Lower lobe of right lung (tissue), 2 donors: ENCODE measurements at places on chromosomes 4 and X. TPM values are rescaled to one million over a fixed set of nuclear protein-coding genes. Genes with fewer than 3 reads are reported as not detected.

DNA sequence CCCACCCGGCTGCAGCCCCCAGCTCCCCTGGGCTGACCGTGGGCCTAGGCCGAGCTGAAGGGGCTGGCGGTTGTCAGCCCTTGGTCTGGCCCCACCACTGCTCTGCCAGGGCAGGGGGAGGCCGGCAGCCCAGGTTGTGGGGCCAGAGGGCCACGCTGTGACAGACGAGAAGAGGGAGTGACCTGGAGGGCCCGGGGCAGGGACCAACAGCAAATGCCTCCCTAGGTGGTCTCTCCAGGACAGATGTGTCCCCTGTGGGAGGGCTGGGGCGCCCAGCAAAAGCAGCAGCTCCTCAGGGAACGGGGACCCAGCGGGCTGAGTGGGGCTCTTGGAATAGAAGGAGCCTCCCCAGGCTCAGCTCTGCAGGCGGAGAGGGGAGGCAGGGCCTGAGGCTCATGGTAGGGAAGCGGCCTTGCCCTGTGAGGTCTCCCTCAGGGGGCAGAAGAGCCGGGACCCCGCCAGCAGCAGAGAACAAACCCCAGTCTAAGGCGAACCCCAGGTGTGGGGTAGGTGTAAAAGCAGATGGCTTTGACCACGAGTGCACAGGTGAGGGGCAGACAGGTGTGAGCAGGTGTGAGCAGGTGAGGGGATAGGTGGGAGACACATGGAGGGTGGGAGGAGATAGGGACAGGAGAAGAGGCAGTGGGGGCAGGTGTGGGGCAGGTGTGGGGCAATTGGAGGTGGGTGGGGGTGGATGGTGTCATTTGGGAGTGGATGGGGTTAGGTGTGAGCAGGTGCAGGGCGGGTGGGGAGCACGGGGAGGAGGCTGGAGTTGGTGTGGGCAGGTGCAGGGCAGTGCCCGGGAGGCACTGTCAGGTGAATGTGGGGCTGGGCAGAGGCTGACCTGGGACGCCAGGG, 34.1 kb upstream of the SPON2 start:
- DNase-seq: peak; percentile 35

DNA sequence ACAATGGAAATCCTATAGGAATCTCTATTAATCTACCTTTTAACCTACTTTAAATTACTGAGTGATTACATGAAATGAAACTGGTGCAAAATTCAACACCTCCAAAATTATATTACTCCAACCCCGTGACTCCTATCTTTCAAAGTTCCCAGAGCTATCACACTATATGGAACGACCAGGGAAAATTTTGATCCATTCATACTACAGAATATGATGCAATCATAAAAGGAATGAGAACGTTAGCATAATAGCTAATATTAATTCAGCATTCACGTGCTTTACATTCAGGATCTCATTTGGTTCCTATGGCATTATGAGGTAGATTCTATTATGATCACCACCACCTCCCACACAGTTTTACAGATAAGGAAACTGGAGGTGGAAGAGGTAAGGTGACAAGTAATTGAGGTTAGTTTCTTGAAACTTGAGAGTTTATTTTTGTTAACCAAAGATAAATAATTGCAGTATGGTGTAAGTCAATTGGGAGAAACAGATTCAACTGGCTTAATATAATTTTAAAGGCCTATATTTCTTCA, 29.4 kb upstream of the INTS6L start:
- no peak for DNase-seq

- DNase-seq: no peak
These were observed 507.9 kb downstream of the SMARCA1 start for GRCh38 chrX:129015381-129015780.

DNA sequence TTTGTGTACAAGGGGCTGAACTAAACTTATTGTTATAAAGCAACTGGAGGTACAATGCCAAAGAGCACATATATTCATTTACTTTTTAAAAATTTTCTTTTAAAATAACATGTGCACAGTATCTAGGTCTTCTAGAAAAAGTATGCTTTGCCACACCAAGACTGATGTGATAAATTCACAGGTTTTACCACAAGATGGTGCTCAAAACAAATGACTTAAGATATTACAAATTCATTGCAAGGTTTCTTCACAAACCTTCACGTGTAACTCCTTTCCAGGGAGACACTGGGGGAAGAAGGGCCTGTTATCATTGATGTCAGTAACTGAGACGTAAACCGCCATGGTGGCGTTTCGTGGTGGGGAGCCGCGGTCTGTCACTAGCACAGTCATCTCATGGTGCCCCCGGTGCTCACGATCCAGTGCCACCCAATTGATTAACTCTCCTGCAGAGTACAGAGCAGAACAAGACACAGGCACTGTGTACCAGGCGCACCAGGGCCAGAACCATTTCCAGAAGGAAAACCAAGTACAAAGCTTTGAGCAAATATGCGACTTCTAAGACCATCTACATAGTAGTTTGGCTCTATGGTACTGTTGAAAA, 162.2 kb downstream of the DCHS2 start:
- no peak for DNase-seq

- DNase-seq: no peak
These were observed 19.6 kb downstream of the NKX3-2 start for GRCh38 chr4:13524504-13525243.

GRCh38 chr4:26887143-26887542, 26.5 kb downstream of the STIM2 start:
- DNase-seq: no peak

- no peak for DNase-seq
These were observed 322.4 kb upstream of the CPEB2 start for GRCh38 chr4:14679906-14680305.

DNA sequence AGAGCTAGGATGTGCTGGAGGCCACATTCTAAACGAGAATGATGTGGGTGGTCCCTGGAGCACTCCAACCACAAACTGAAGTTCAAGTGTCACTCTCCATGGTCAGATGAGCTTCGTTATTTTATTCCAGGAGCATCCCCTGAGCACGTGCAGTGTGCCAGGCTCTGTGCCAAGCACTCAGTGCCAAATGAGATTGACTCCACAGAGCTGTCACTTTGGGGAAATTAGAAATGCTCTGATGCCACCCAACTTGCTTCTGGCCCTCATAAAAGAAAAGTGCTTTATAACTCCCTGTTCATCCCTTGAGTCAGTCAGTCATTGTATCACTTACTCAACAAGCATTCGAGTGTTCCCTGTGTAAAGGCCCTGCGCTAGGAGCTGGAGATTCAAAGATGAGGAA, 91.2 kb downstream of the RTL5 start:
- no peak for DNase-seq

DNA sequence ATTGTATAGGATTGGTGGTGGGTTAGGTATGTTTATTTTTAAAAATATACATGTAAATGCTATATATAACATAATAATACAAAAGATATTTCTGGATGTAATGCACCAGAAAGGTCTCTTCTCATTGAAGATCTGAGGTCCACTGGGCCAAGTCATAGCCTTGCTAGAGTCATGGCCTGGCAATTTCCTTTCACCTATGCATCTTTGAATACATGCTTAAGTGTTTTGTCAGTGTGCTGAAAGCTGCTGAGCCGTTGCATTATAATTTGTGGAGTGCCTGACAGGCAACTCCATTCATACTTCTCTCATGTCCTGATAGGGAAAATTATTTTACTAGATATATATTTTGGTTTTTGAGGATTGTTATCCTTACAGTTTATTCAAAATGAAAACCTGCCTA, 410.2 kb upstream of the CT83 start:
- DNase-seq: no peak

DNA sequence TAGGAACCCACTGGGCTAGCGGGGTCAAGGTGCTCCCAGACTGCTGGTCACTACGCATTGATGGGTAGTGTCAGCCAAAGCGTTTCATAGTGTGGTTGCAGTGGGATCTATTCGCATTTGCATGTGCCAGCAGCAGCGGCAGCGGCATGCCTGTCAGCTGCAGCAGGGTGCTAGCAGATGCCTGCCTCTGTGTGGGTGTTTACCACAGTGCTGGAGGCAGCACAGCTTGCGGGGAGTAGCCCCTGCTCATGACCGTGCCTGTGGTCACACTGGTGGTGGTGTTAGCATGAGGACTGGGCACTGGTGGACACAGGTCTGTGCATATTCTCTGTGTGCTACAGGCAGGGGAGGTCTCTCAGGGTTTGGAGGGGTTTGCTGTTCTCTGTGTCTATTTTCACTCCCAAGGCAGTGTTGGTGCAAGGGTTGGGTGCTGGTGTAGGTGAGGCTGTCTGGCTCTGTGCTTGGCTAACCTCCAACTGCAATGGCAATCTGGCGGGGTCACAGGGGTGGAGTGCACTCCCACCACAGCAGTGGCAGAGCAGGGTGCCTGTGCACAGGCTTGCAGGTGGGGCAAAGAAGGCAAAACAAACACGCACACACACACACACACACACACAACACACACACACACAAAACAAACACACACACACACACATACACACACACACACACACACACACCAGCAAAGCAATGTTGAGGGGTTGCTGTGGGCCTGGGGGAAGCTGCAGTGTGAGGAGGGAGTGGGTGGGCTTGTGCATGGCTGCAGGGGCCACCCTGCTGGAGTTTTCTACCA, 184.4 kb downstream of the GLUD2 start:
- no peak for DNase-seq

GRCh38 chrX:20378233-20378920, 111.7 kb upstream of the RPS6KA3 start:
- no peak for DNase-seq

- DNase-seq: no peak
These were observed 117.7 kb downstream of the CRLF2 start for GRCh38 chrX:1094566-1095333.

DNA sequence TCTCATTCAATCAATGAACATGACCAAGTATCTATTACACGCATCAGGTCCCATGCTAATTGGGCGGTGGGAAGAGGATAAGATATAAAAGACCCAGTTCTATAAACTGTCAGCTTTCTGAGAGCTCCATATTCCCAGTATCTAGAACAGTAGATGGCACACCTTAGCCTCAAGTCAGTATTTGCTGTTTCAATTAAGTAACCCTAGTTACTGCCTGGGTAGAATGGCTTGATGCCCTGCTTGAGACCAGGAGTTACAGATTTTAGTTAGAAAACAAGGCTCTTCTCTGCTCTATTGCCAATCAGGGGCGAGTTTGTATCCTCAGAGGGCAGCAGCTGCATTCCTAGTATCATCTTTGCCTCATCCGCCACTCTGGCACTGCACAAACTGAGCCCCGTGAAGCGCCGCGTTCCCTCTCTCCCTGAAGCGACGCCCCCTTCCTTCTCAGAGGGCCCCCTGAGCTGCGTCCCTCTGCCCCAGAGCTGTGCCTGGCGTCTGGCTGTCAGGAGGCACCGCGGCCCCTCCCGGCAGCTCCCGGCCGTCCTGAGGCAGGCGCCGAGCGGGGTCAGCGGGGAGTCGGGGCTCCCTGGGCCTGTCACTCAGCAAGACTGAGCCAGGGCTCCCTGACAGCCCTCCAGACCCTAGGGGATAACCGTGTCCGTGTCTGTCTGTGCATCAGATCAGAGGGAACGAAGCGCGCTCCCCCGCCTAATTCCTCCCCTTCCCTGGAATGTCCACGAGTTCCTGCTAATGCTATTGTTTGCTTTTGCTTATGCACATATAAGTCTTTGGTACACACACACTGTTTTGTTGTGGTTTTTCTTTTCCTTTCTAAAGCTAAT, 212.4 kb upstream of the TTC29 start:
- peak; percentile 50 for DNase-seq

GRCh38 chr4:173478913-173479283, 51.1 kb downstream of the HAND2 start:
- DNase-seq: no peak

GRCh38 chr4:33577791-33578190, 2666.5 kb downstream of the ARAP2 start:
- DNase-seq: no peak

GRCh38 chrX:357693-358471, 28.8 kb downstream of the PPP2R3B start:
- peak; percentile 47 for DNase-seq

- DNase-seq: no peak
These were observed 2023.7 kb downstream of the ARAP2 start for GRCh38 chr4:34220601-34221000.

GRCh38 chr4:150578745-150579501, 3.0 kb upstream of the MAB21L2 start:
- no peak for DNase-seq

- no peak for DNase-seq
These were observed 156.6 kb downstream of the GRIA3 start for GRCh38 chrX:123340696-123341095.

DNA sequence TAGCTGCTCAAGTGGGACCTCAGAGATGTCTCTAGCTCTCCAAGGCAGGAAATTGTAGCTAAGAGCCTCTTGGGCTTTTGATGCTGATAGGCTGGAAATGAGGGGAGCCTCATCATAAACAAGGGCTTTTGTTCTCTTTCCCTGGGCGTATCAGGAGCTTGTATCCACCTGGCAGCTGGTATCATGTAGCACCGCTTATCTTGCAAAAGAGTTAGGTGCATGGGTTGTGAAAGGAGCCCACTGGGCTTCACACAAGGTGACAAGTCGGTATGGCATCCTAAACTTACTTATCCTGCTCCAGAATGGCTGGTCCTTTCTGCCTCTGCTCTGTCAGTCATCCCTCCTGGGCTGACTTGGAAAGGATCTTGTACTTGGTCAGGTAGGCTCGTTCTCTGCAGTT, 565.8 kb downstream of the GRXCR1 start:
- no peak for DNase-seq

- no peak for DNase-seq
These were observed 848.5 kb downstream of the RAB28 start for GRCh38 chr4:12635629-12636028.

DNA sequence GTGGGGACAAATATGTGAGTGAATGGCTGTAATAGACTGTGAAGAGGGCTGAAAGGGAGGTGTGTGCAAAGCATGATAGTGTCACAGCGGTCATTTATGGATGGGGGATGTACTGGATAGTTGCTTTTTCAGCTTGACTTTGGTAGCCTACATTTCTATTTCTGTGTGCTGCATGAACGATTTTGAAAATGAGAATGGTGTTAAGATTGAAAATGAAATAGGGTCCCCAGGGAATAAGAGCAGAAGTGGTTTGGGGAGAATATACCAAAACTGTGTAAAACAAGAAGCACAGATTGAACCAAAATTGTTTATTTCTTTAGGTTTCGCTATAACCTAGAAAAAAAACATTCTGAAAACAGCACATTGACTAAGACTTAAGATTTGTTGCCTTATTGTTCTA, 58.8 kb upstream of the CLNK start:
- no peak for DNase-seq

ABCG2 gene
- total RNA-seq: 9.1 TPM

RTL9 gene
- not detected for total RNA-seq

ZNF185 gene
- 17.9 TPM for total RNA-seq

PDE5A gene
- 39.8 TPM for total RNA-seq

CT45A2 gene
- not detected for total RNA-seq

TACR3 gene
- total RNA-seq: 0.24 TPM

NPY1R gene
- 1.9 TPM for total RNA-seq

SCARB2 gene
- 166 TPM for total RNA-seq

ALAS2 gene
- 0.89 TPM for total RNA-seq

ZIC3 gene
- not detected for total RNA-seq

RHOH gene
- total RNA-seq: 9.2 TPM

PNMA5 gene
- 0.18 TPM for total RNA-seq

SSX2B gene
- total RNA-seq: not detected

DDIT4L gene
- 0.92 TPM for total RNA-seq

FHDC1 gene
- 21.9 TPM for total RNA-seq

TBCK gene
- total RNA-seq: 45.7 TPM
